ENCODE measurements at places on chromosomes 3 and 15.

DNA sequence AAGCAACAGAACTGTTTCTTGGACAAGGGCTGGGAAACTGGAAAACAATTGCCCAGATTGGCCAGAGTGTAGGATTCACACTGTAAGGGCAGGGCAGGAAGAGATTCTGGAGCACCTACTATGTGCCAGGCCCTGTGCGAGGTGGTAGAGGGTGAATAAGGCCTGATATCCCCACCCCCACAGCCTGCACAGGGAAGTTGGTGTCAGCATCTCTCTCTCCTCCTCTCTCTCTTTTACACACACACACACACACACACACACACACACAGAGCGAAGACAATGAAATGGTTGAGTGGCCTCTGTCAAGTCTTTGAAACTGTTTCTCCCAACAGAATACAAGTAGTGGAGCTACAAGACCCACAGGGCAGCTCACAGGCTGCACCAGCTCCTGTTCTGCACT lies 47.1 kb upstream of the SLCO2A1 start:
- no peaks in the 10 kb centered on the region for H3K4me1 ChIP-seq
- peaks cover 5% of the 10 kb centered on the region for H3K27me3 ChIP-seq
- H3K27ac ChIP-seq, result no peak overlapping the region
- DNase-seq, result no peak
- no peak overlapping the region for H3K4me3 ChIP-seq
- no peaks in the 10 kb centered on the region for H3K36me3 ChIP-seq

DNA sequence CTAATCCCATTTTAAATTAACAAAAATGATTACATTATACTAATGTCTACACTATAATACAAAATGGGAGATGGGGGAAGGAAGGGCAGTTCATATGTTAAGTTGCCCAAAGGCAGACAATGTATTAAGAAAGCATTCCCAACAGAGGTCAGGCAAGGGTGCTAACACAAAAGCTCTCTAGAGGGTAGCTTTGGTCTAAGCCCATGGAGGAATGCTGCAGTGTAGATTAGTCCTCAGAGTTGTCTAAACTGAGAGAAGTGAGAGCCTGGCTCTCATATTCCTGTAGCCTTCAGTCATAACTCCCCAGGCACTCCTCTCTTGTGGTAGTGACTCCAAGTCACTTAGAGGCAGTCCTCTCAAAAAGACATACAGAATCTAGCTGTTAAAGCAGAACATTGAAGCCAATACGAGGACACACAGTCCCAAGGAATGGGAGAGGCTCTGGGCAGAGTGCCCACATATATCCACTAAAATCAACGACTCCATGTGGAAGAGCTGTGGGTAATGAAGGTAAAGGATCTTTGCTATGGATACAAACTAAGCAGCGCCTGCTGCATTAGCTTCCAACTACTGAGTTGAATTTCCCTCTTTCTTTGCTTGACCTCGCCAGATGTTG lies 14.5 kb downstream of the NEK10 start:
- no peaks in the 10 kb centered on the region for H3K36me3 ChIP-seq
- H3K27me3 ChIP-seq, result no peaks in the 10 kb centered on the region
- no peak overlapping the region for H3K27ac ChIP-seq
- no peak overlapping the region for H3K4me3 ChIP-seq
- DNase-seq, result no peak

DNA sequence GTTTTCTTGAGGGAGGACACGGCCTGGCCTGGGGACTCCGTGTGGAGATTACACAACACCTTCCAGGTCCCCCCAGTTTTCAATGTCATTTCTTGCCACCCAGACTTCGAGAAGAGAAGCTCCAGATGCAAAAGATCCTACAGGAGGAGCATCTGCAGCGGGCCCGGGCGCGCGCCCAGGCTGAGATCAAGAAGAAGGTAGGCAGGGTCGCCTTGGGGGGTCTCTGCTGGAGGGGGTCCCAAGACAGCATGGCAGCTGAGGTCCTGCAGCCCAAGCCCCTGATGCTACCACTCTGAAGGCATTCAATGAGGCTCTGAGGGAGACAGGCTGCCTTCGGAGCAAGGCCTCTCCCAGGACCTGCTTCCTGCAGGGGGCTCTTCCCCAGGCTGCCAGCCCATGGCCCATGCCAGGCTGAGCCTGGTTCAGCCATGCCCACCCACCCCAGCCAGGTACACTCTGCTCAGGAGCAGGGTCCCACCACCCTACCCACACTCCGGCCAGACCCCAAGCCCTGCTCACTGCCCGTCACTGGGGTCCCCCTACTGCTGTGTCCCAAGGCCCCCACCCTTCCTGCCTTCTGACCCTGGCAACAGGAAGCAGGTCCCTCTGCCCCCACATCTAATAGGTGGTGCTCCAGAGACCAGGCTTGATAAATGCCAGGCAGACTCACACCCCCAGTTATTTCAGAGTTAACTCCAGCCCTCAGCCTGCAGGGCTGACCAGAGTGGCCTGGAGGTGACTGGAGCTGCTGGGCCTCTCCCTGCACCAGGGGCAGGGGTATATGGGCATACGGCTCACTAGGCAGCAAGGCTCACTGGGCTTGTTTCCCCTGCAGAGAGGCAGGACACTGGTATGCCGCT lies 40.0 kb downstream of the ZXDC start:
- peaks cover 10% of the 10 kb centered on the region for H3K4me1 ChIP-seq
- no peaks in the 10 kb centered on the region for H3K36me3 ChIP-seq
- no peaks in the 10 kb centered on the region for H3K27me3 ChIP-seq
- no peak overlapping the region for H3K4me3 ChIP-seq
- DNase-seq, result no peak

DNA sequence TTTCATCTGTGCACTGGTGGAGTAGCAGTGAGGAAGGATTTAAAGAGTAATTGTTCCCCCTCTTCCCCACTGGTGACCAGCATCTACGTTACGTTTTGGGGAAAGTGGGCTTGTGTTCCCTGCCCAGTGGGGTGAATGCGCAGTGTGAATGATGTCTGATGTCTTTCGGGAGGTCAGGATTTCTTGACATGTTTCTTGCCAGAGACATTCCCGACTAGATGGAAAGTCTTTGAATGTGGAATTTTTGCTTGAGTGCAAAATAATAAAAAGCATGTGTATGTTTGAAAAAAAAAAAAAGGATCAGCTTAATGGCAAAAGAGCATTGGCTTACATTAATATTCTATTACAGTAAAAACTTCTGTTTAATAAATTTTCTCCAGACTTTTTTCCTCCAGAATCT lies 632.2 kb downstream of the FOXP1 start:
- no peaks in the 10 kb centered on the region for H3K4me1 ChIP-seq
- no peak for DNase-seq
- H3K4me3 ChIP-seq, result no peak overlapping the region
- no peak overlapping the region for H3K27ac ChIP-seq
- peaks cover 9% of the 10 kb centered on the region for H3K27me3 ChIP-seq

DNA sequence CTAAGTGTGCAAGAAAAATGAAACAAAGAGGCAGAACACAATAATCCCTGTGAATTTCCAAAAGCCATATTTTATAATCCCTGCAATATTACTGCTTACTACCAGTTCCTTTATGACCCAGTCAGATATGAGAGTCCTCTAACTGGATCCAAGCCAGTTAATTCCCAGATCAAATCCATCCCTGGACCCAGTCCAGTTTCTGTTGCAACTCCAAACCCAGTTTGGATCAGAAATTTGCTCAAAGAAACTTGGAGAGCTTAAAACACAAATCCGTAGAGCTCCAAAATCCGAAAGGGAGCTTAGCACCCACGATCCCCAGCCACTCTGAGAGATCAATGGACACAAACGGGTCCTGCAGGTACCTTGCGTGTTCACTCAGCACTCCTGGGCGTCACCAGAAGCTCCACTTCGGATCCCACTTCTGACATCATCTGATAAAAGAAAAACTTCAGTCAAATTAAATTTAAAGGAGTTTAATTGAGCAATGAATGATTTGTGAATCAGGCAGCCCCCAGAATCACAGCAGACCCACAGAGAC lies 32.6 kb upstream of the THUMPD3 start:
- no peak for DNase-seq
- H3K36me3 ChIP-seq, result peaks cover 2% of the 10 kb centered on the region
- no peak overlapping the region for H3K4me3 ChIP-seq
- H3K27ac ChIP-seq, result no peak overlapping the region
- no peaks in the 10 kb centered on the region for H3K4me1 ChIP-seq

DNA sequence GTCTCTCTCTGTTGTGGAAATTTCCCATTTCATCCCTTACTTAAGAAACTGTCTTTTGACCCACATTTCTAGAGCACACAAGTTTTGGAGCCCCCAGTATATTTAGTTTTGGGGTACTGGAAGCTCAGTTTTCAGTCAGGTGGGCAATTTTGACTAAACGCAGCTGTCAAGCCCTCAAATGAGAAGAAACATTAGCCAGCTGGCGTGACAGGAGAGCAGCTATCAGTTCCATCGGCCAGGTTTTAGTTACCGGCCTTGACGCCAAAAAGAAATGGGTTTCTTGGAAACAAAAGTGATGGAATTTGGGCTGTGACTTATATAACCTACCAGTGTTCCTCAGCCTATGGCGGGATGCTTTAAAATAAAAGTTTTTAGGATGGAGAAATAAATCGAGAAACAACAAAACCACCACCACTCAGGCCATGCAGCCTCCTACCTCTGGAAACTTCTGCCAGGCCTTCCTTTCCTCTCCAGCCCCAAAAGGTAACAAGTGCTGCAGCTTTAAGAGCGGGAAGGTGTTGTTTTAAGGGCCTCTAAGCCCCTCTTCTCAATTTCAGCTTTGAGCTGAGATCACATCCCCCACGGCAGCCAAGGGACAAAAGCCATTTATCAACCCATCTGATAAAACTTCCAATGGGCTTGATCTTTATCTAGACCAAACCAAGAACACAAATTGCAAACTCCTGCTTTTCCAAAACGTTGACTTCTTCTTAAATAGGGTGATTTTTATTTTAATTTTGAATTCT lies 18.3 kb downstream of the RGMA start:
- no peak for DNase-seq
- H3K4me3 ChIP-seq, result no peak overlapping the region
- no peaks in the 10 kb centered on the region for H3K36me3 ChIP-seq
- peaks cover 17% of the 10 kb centered on the region for H3K4me1 ChIP-seq

DNA sequence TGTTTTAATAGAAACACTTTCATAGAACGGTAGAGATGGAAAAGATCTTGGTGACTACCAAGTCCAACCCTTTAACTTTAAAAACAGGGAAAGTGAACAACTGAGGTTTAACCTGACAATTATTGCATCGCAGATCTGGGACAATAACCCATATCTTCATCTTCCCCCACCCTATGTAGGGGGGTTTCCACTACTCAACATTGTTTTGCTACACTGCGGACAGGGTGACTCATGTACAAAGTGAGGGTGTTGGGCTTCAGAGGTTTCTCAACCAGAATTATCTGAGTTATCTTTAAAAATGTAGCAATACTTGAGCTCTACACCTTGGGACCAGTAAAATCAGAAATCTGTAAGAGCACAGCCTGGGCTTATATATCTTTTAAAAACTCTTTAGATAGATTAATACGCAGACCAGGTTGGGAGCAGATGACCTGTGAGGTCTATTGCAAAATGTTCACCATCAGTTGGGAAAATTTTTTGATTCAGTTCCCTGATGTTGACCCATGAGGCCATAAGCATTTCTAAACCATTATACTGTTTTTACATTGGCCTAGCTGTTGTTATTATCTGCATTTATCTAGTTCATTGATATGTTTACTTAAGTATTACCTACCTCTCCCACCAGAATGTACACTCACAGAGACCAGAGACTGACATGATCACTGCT lies 103.6 kb upstream of the ICE2 start:
- H3K4me3 ChIP-seq, result peak overlapping the region; percentile 78
- H3K27me3 ChIP-seq, result no peaks in the 10 kb centered on the region
- peak overlapping the region; percentile 94 for H3K27ac ChIP-seq
- peak; percentile 66 for DNase-seq

- peaks cover 26% of the 10 kb centered on the region for H3K4me1 ChIP-seq
- DNase-seq, result no peak
These were observed 26.1 kb downstream of the CMSS1 start for GRCh38 chr3:99843590-99844258.

- H3K4me1 ChIP-seq, result no peaks in the 10 kb centered on the region
- H3K36me3 ChIP-seq, result no peaks in the 10 kb centered on the region
- no peaks in the 10 kb centered on the region for H3K27me3 ChIP-seq
- no peak overlapping the region for H3K4me3 ChIP-seq
- no peak for DNase-seq
These were observed 143.1 kb upstream of the ARRDC4 start for GRCh38 chr15:97817276-97817890.

DNA sequence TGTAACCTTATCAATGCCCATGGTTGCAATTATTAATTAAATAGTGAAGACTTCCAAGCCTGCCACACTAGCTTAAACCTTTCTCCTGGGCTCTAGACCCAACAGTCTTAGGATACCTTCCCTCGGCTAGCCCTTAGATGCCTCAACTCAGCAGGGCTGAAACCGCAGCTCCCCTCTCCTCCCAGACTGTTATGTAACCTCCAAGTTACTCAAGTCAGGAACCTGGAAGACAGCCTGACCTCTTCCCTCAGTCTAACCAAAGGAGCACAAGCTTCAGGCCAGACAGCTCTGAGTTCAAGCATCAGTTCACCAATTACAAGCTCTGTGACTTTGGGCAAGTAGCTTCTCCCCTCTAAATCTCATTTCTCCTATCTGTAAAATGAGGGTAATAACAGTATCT lies 70.5 kb upstream of the HACD2 start:
- H3K4me1 ChIP-seq, result no peaks in the 10 kb centered on the region
- H3K27me3 ChIP-seq, result no peaks in the 10 kb centered on the region
- no peak overlapping the region for H3K27ac ChIP-seq
- DNase-seq, result no peak
- no peak overlapping the region for H3K4me3 ChIP-seq
- no peaks in the 10 kb centered on the region for H3K36me3 ChIP-seq

DNA sequence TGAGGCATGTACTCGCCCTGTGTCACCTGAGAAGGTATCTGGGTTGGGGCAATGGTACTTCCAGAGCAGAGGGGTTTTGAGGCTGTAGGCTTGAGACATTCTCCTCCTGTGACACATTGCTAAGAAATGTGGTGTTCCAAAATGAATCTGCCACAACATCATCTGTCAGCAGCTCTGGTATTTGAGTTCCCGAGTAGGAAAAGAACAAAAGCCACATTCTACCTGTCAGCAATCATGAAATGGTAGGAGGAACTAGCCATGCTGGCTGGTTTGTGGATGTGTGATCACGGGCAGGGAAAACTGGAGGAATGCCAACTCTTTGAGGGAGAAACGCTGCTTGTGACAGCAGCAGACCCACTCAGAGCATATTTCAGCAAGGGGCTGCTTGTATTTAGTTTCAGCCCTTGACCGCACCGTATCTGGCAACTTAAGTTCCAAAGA lies 579.4 kb upstream of the TBL1XR1 start:
- H3K36me3 ChIP-seq, result peaks cover 4% of the 10 kb centered on the region
- H3K4me1 ChIP-seq, result peaks cover 14% of the 10 kb centered on the region
- DNase-seq, result no peak
- H3K27me3 ChIP-seq, result no peaks in the 10 kb centered on the region
- no peak overlapping the region for H3K4me3 ChIP-seq
